ENCODE measurements at places on chromosomes 16 and 17. TPM values are rescaled to one million over a fixed set of nuclear protein-coding genes. Genes with fewer than 3 reads are reported as not detected.

ITGA2B gene
- 1.0 TPM for total RNA-seq

MGAT5B gene
- total RNA-seq: 0.38 TPM

NPIPA2 gene
- total RNA-seq: 4.7 TPM

ZSCAN10 gene
- not detected for total RNA-seq
